Umbilical cord (tissue), 2 donors: ENCODE measurements at places on chromosomes 12 and 14. TPM values are rescaled to one million over a fixed set of nuclear protein-coding genes. Genes with fewer than 3 reads are reported as not detected.

The TEAD4 gene
- 2.4 TPM for total RNA-seq

The PARP2 gene
- 11.3 TPM for total RNA-seq

The MYH6 gene
- not detected for total RNA-seq

The SERPINA1 gene
- total RNA-seq, result 15.6 TPM

The WIF1 gene
- 7.2 TPM for total RNA-seq

The DAO gene
- not detected for total RNA-seq

The KRT83 gene
- total RNA-seq, result not detected

The ANG gene
- total RNA-seq, result 11.8 TPM

The CGRRF1 gene
- total RNA-seq, result 23.4 TPM

The SLC6A13 gene
- total RNA-seq, result 11.1 TPM

The LMNTD1 gene
- not detected for total RNA-seq

The ACOT2 gene
- total RNA-seq, result 48.2 TPM

The EFS gene
- total RNA-seq, result 12.5 TPM

The SDSL gene
- total RNA-seq, result 3.6 TPM

The MYF6 gene
- not detected for total RNA-seq

The GSC gene
- total RNA-seq, result 0.96 TPM

The MIPOL1 gene
- 65.0 TPM for total RNA-seq

The SIX4 gene
- total RNA-seq, result 2.6 TPM

The SYCP3 gene
- total RNA-seq, result 5.5 TPM

The GPX2 gene
- total RNA-seq, result not detected

The SLCO1A2 gene
- 7.0 TPM for total RNA-seq

The POLE2 gene
- total RNA-seq, result 43.1 TPM

The ARHGEF40 gene
- 63.8 TPM for total RNA-seq

The OAS3 gene
- total RNA-seq, result 8.4 TPM

The MANSC4 gene
- total RNA-seq, result 3.9 TPM

The HOXC10 gene
- 3.4 TPM for total RNA-seq

The TULP3 gene
- 50.1 TPM for total RNA-seq

The CLMN gene
- total RNA-seq, result 10.8 TPM

The TMPO gene
- total RNA-seq, result 155 TPM

The DNAI7 gene
- 0.24 TPM for total RNA-seq

The AQP6 gene
- 0.48 TPM for total RNA-seq

The PPM1H gene
- 1.9 TPM for total RNA-seq

The MIP gene
- 2.9 TPM for total RNA-seq

The GRIP1 gene
- total RNA-seq, result 20.5 TPM

The KRT72 gene
- total RNA-seq, result 1.2 TPM

The RTL1 gene
- 3.6 TPM for total RNA-seq

The ZNF605 gene
- 32.5 TPM for total RNA-seq

The TAS2R42 gene
- 2.4 TPM for total RNA-seq

The CEP83 gene
- total RNA-seq, result 30.3 TPM

The DDN gene
- total RNA-seq, result 5.5 TPM

The TEX52 gene
- total RNA-seq, result 11.3 TPM

The RERG gene
- 33.7 TPM for total RNA-seq

The IAPP gene
- 1.4 TPM for total RNA-seq
